Renal cortical epithelial cell (primary cell): ENCODE measurements at places on chromosomes 5 and 9. TPM values are rescaled to one million over a fixed set of nuclear protein-coding genes. Genes with fewer than 3 reads are reported as not detected.

The PCDHA9 gene
- 0.99 TPM in 1 of 2 replicates, not detected in the other for total RNA-seq

The CATSPER3 gene
- total RNA-seq, result 0.10 TPM in 1 of 2 replicates, not detected in the other

The LCN1 gene
- total RNA-seq, result not detected in 2 replicates

The PCDHB16 gene
- total RNA-seq, result 0.17 and 1.4 TPM in 2 replicates

The PCDHB13 gene
- total RNA-seq, result 0.17 and 2.9 TPM in 2 replicates

The PRLR gene
- total RNA-seq, result 0.35 and 0.50 TPM in 2 replicates

The NUTM2F gene
- not detected in 2 replicates for total RNA-seq

The LURAP1L gene
- total RNA-seq, result 7.3 and 9.4 TPM in 2 replicates

The TMEM38B gene
- total RNA-seq, result 12.6 and 18.2 TPM in 2 replicates

The SH3TC2 gene
- total RNA-seq, result 6.4 and 13.9 TPM in 2 replicates

The MYOZ3 gene
- 0.45 and 0.87 TPM in 2 replicates for total RNA-seq

The HAVCR1 gene
- total RNA-seq, result 289 and 397 TPM in 2 replicates

The HSPB3 gene
- total RNA-seq, result not detected in 2 replicates

The LHX3 gene
- total RNA-seq, result not detected in 2 replicates

The LHX2 gene
- total RNA-seq, result not detected in 2 replicates

The IL3 gene
- not detected in 2 replicates for total RNA-seq

The UHRF2 gene
- total RNA-seq, result 38.2 and 53.5 TPM in 2 replicates

The BAAT gene
- total RNA-seq, result 0.94 and 1.6 TPM in 2 replicates

The SH2D3C gene
- total RNA-seq, result 0.05 and 0.17 TPM in 2 replicates

The ZBTB34 gene
- 9.0 and 19.5 TPM in 2 replicates for total RNA-seq

The EXOSC2 gene
- total RNA-seq, result 23.8 and 37.2 TPM in 2 replicates

The RPS14 gene
- 1,285 and 3,835 TPM in 2 replicates for total RNA-seq

The TMEM252 gene
- total RNA-seq, result 0.20 TPM in 1 of 2 replicates, not detected in the other

The ZDHHC12 gene
- total RNA-seq, result 46.4 and 58.0 TPM in 2 replicates

The GPR21 gene
- 0.50 TPM in 1 of 2 replicates, not detected in the other for total RNA-seq

The MLANA gene
- 0.05 TPM in 1 of 2 replicates, not detected in the other for total RNA-seq

The CNTNAP3 gene
- 1.9 and 2.2 TPM in 2 replicates for total RNA-seq

The TTC23L gene
- total RNA-seq, result 0.65 TPM in 1 of 2 replicates, not detected in the other

The MARCHF3 gene
- total RNA-seq, result 1.0 and 1.7 TPM in 2 replicates

The CCDC192 gene
- not detected in 2 replicates for total RNA-seq

The NSMF gene
- 12.0 and 20.4 TPM in 2 replicates for total RNA-seq

The CCL27 gene
- not detected in 2 replicates for total RNA-seq

The FCN2 gene
- total RNA-seq, result not detected in 2 replicates

The KCNIP1 gene
- total RNA-seq, result 12.2 and 32.4 TPM in 2 replicates

The SIGMAR1 gene
- 36.8 and 56.1 TPM in 2 replicates for total RNA-seq

The TAF7 gene
- total RNA-seq, result 68.9 and 99.9 TPM in 2 replicates

The C9orf152 gene
- total RNA-seq, result not detected in 2 replicates
